ENCODE measurements at places on chromosomes 16 and 17. TPM values are rescaled to one million over a fixed set of nuclear protein-coding genes. Genes with fewer than 3 reads are reported as not detected.

The KRT32 gene
- polyA plus RNA-seq = not detected

DNA sequence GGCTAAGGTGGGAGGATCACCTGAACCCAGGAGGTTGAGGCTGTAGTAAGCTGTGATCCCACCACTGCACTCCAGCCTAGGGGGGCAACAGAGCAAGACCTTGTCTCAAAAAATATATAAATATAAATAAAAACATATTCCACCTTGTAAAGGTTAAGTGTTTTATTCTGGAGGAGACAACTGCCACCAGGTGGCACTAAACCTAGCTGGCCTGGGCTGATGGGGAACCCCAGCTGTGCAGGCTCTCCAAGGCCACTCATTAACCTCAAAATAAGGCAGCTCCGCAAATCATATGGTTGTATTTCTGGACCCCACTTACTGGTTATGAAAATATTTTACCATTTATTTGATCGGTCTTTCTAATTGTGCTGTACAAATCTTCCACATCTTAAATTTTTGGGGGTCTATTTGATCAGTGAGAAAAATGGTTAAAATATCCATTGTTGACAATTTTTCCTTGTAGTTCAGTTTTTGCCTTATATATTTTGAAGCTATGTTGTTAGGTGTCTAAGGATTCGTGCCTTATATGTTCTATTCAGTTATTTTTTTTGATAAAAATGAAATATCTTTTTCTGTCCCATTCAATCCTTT is 8.5 kb upstream of the ICAM2 start:
- peak; percentile 49 for DNase-seq

The TBC1D28 gene
- not detected for polyA plus RNA-seq

The ASB16 gene
- 4.4 TPM for polyA plus RNA-seq

GRCh38 chr16:80695020-80695419 is 109.4 kb downstream of the CDYL2 start:
- DNase-seq = no peak

The SHISA6 gene
- 1.7 TPM for polyA plus RNA-seq

- no peak for DNase-seq
Observed at GRCh38 chr16:85988306-85988705, 89.3 kb downstream of the IRF8 start.

GRCh38 chr16:89023621-89024511 is 46.9 kb upstream of the CBFA2T3 start:
- no peak for DNase-seq

GRCh38 chr16:9965079-9965478 is 217.1 kb downstream of the GRIN2A start:
- DNase-seq = no peak

GRCh38 chr17:74527081-74527480 is 4.2 kb downstream of the CD300LB start:
- no peak for DNase-seq

All from renal pelvis (tissue), 12 donors.